8988T (cell line): ENCODE measurements at places on chromosomes 11 and 22.

DNA sequence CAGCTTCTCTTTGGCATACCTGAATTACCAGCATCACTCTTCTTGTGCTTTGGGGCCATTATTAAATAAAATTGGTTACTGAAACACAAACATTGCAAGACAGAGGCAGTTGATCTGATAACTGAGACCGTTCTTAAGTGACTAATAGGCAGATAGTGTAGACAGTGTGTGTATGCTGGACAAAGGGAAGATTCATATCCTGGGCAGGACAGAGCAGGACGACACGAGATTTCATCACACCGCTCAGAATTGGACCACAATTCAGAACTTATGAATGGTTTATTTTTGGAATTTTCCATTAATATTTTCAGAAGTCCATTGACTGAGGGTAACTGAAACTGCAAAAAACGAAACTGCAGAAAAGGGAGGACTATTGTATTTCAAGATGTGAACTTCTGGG, 68.6 kb downstream of the LDLRAD3 start:
- DNase-seq = no peak

GRCh38 chr11:77208535-77208934, 80.5 kb downstream of the MYO7A start:
- DNase-seq = no peak

DNA sequence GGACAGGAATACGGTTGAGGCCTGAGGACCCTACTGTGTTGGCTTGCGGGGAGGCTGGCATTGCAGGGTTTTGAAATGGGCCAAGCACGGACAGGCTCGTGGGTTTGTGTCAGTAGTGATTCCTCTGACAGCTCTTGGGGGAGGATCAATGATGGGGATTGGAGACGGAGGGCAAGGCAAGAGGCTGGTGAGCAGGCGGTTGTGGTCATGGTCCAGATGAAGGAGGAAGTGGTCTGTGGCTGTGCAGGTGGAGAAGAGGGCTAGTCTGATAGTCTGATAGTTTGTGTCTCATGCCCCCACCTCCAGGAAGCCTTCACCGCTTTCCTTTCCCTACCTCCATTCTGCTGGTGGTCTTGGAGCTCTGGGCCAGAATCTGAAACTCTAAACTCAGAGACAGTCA, 3.0 kb downstream of the MAFF start:
- DNase-seq = no peak

GRCh38 chr11:12100429-12100828, 10.0 kb upstream of the MICAL2 start:
- DNase-seq = no peak

DNA sequence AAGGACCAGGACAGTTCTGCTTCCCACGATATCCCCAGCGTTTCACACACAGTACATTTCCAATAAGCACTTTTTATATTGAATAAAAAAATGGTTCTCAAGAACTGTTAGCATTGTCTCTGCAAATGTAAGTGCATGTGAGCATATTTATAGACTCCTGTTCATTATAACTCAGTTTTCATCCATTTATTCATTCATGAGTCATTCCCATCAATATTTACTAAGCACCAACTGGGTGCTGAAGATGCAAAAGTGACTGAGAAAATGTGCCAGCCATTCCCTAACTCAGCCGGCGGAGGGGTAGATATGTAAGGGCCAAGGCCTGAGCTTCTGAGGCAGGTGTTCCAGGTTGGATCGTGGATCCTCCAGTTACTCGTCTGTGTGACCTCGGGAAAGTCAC, 64.8 kb downstream of the CACNG2 start:
- DNase-seq = no peak

GRCh38 chr11:9038541-9038940, 34.7 kb upstream of the NRIP3 start:
- DNase-seq = no peak

DNA sequence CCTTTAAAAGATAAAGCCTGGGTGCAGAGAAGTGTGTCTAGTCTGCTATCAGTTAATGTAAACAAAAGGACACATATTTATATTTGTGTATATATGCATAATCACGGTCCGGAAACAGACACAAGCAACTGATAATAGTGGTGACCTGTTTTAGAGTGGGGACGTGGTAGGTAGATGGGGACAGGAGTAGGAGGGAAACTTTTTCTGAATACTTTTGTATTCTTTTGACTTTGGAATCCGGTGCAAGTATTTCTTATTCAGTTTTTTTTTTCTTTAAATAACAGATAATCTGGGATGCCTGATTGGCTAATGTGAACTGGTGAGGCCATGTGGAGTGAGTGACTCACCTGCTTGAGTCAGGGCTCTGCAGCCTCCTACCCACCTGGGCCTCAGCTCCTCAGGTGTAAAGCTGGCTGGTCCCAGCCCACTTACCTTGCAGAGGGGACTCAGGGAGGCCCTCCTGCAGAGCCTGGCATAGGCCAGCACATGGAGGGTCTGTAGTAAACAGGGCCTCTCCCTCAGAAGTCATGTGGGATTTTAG, 15.3 kb downstream of the MICAL2 start:
- no peak for DNase-seq

GRCh38 chr11:104898685-104899013, 389 bp upstream of the CASP12 start:
- no peak for DNase-seq

GRCh38 chr22:19019679-19020032, 83.6 kb upstream of the PRODH start:
- no peak for DNase-seq

GRCh38 chr11:88680806-88681205, 343.3 kb upstream of the CTSC start:
- no peak for DNase-seq

DNA sequence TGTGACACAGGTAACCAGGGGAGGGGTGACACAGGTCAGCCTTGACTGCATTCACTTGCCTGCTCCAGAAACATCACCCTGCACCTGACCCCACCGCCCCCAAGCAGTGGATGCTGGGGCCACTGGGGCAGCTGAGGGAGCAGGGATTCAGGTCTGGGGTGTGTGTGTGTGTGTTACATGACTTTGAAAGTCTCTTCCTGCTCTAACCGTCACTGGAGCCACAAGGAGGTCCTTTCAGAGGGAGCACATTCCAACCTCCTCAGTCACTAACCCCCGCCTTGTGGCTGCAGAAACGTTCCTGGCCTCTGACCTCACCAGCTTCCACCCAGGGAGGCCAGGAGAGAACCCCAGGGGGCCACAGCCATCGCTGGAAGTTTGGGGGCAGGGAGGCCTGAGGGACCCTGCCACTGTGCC, 2.9 kb upstream of the FOSL1 start:
- no peak for DNase-seq
